ENCODE measurements at places on chromosomes 5 and 9. TPM values are rescaled to one million over a fixed set of nuclear protein-coding genes. Genes with fewer than 3 reads are reported as not detected.

The SLC6A19 gene
- total RNA-seq = not detected

The DND1 gene
- 2.8 TPM for total RNA-seq

The FOXD4L3 gene
- total RNA-seq = 0.16 TPM

The ZBTB26 gene
- 7.2 TPM for total RNA-seq

The PTPN3 gene
- 0.61 TPM for total RNA-seq

The LCN1 gene
- total RNA-seq = not detected

The POLK gene
- total RNA-seq = 34.5 TPM

The POU5F2 gene
- total RNA-seq = 1.7 TPM

The HAND1 gene
- not detected for total RNA-seq

The ARSK gene
- total RNA-seq = 4.0 TPM

The STING1 gene
- total RNA-seq = 216 TPM

The SLC45A2 gene
- total RNA-seq = 0.14 TPM

The F2RL2 gene
- total RNA-seq = not detected

The DAP gene
- total RNA-seq = 65.8 TPM

The GFPT2 gene
- total RNA-seq = not detected

The ELAVL2 gene
- not detected for total RNA-seq

The IFNA21 gene
- total RNA-seq = not detected

The CD14 gene
- 0.32 TPM for total RNA-seq

The TSSK1B gene
- total RNA-seq = not detected

The IDNK gene
- 9.1 TPM for total RNA-seq

The GDNF gene
- not detected for total RNA-seq

The PHF24 gene
- not detected for total RNA-seq

The BRD9 gene
- 66.4 TPM for total RNA-seq

The PITX1 gene
- total RNA-seq = not detected

The SPATA6L gene
- total RNA-seq = 0.27 TPM

The PCDHGA5 gene
- 0.55 TPM for total RNA-seq

The ARHGAP26 gene
- total RNA-seq = 24.7 TPM

The LRRC70 gene
- total RNA-seq = 1.3 TPM

The PCDHGA7 gene
- 0.30 TPM for total RNA-seq

The MSX2 gene
- total RNA-seq = not detected

The MZB1 gene
- total RNA-seq = 61.8 TPM

The FGFR4 gene
- total RNA-seq = 1.5 TPM

The FRMPD1 gene
- total RNA-seq = not detected

The RAD17 gene
- 22.4 TPM for total RNA-seq

The ANKRD33B gene
- 5.7 TPM for total RNA-seq

The PCDHGA8 gene
- total RNA-seq = 0.18 TPM

The IFNA13 gene
- total RNA-seq = not detected

The ZNF608 gene
- total RNA-seq = not detected

The FOXD4L4 gene
- 0.23 TPM for total RNA-seq

The BARHL1 gene
- total RNA-seq = not detected

The GPR150 gene
- total RNA-seq = 0.48 TPM

The RNF183 gene
- not detected for total RNA-seq
